Epithelial cell of esophagus (primary cell): ENCODE measurements at places on chromosomes 5 and 9.

- no peak for DNase-seq
These were observed 147.7 kb downstream of the DCP2 start for GRCh38 chr5:113124265-113124664.

- DNase-seq = no peak
These were observed 39.1 kb downstream of the POC5 start for GRCh38 chr5:75678155-75678554.

DNA sequence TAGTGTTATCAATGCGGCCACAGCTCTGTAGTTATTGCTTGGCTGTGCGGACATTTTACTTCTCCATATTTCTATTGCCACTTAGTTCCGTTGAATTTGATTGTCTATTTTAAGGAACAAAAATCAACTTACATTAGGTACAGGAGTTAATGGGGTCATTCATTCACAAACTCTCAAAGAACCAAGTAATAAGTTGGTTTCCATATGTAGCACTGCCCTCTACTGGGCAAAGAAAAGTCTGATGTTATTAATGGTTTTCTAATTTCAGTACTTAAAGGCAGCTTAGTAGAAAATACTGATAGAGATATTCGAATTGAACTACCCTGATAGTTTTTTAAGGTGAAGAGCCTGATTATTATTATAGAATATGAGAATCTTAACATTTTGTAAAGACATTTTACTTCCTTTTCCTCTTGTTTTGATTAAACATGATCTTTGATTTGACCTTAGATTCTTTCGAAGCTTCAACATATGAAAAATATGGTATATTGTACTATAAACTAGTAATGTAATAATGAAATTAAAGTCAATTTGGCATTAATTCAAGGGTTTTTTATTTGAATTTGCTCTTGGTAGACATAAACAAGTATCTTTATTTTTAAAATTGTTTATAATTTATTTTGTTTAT is 119.5 kb upstream of the CTNND2 start:
- peak; percentile 61 for DNase-seq

DNA sequence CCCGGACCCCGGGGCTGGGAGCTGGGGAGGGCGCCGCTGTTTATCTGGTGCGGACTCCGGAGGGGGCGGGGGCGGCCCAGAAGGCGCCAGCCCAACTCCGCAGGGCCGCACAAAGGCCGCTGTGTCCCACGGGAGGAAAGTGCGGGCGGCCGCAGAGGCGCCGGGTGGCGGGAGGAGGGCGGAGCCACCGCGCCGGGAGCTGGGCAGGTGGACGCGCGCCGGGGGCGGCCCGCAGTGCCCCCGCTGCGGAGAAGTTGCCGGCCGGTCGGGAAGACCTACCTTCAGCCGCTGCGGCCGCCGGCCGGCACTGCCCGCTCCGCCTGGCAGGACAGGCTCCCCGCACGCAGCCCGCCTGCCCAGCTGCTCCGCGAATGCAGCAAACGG is 43.6 kb downstream of the NACC2 start:
- DNase-seq = no peak

- DNase-seq = no peak
These were observed 12.9 kb downstream of the MTRR start for GRCh38 chr5:7881816-7882215.

DNA sequence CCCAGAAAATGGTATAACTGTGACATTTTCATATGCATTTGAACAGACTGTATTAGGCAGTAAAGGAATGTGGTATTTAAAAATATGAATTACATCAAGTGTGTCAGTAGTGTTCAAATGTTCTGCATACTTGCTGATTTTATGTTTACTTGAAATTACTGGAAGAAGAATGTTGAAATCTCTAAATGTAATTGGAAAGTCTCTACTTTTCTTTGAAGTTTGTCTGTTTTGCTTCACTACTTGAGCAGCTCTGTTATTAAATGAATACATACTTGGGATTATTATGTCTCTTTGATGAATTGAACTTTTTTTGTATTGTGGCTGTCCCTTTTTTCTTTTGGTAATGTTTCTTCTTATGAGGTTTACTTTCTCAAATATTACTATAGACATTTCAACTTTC is 205.6 kb downstream of the TAF11L14 start:
- DNase-seq = no peak

- DNase-seq = no peak
These were observed 306.3 kb downstream of the TLE4 start for GRCh38 chr9:79877943-79878602.

- DNase-seq = peak; percentile 80
These were observed 71.9 kb downstream of the RALGPS1 start for GRCh38 chr9:126986506-126986951.

DNA sequence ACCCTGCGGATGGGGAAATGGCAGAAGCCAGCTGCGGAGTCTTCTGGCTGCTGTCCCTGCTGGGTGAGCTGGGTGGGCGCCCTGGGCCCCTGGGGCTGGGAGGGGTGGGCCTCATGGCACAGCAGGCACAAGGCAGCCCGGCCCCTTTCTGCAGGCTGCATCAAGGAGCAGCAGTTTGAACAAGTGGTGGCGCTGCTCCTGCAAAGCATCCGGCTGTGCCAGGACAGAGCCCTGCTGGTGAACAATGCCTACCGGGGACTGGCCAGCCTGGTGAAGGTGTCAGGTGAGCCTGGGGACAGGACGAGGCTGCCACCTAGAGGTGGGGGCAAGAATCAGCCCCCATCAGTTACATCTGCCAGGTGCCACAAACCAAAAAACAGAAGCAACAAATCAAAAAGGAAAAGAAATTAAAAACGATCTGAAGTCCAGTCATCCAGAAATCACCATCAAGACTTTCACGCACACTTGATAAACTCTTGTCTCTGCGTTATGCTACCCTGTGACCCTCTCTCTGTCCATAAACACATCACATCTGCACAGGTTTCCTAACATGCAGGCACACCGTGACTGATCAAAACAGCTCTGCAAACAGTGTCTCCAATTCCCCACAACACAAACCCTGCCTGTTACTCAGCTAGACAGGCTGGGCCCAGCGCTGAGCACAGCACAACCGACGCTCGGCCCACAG is 13.9 kb downstream of the REXO4 start:
- DNase-seq = peak; percentile 84

DNA sequence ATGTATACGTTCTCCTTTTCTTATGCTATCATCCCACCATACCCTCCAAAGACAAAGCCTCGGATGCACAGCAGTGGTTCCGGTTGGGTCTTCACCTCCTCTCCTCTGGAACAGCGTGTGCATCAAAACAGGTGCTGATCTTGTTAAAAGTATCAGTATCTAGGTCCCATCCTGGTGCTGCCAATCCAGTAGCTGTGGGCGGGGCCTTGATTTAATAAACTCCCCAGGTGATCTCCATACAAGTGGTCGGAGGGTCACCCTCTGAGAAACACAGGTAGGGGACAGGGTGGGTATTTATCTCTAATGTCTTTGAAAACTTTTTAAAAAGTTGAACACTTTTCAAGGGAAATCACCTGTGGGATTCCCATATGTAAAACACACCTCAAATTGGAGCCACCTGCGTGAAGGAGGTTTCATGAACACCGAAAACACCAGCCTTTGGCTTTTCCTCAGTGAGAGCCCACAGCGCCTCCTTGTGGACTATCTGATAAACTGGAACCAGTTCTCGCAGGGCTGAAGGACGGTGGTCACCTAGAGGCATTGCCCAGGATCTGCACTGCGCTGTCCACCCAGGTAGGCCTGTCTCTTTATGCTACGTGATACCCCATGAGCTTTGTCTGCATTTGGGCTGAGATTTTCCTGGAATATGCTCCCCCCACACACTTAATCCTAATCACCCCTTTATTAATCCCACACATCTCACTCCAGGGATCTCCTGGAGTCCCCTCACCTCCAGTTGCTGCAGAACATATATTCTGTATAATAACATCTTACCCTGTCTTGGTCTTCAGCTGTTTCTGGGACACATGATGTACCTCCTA is 80.5 kb upstream of the EPB41L4B start:
- peak; percentile 72 for DNase-seq

- DNase-seq = peak; percentile 60
These were observed 61.3 kb downstream of the GLIS3 start for GRCh38 chr9:4238522-4238921.

GRCh38 chr5:57601996-57602395 is 119.4 kb upstream of the ACTBL2 start:
- DNase-seq = no peak

GRCh38 chr5:174323878-174324281 is 278.4 kb downstream of the NSG2 start:
- peak; percentile 27 for DNase-seq

- DNase-seq = no peak
These were observed 535.1 kb downstream of the ELAVL2 start for GRCh38 chr9:23290973-23291372.

DNA sequence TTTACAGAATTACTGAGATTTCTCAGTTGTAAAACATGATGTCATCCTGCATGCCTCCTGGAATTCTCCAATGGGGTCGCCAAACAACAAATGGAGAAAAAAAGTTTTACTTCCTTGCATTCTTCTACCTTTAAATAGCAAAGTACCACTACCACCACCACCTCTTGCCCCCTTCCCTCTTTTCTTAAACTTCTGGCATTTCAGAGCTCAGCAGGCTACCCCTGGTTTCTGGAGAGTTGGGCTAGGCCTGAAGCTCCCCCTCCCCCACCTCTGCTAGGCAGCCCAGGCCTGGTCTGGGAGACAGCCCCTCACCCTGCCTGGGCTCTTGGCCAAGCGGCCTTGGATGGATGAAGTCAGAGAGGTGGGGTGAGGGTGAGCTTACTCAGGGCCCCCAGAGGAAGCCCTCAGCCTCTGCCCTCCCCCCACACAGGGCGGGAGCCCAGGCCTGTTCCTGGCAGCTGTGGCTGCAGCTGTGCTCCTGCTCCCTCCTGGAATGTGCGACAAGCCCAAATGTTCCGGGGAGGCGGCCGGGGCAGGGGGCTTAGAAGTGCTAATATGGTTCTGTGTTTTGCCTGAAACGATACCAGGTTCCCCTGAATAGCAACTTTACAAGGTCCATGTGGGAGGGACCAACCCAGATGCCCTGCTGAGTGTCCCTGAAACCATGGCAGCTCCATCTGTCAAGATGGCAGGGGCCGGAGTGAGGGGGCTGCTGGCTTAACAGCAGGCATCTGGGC is 6.0 kb upstream of the CCIN start:
- no peak for DNase-seq

GRCh38 chr9:136485049-136486045 is 2.5 kb upstream of the SEC16A start:
- DNase-seq = peak; percentile 82

- no peak for DNase-seq
These were observed 131.2 kb upstream of the KLF4 start for GRCh38 chr9:107620801-107621200.

DNA sequence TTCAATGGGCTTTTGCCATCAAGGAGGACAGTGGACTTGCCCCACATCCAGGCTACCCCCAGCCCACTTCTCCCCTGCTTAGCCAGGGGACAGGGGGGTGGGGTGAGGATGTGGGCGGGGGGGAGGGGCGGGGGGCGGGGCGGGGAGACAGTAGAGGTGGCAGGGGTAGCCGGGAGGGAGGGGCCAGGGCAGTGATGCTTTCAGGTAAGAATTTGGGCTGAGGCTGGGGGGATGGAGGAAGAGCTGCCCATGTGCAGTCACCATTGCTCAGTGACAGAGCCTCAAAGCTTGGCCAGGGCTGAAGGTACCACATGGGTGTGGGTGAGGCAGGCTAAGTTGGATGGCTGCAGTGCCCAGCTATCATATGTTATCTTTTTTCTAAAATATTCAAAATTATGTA is 40.7 kb upstream of the HNRNPA0 start:
- no peak for DNase-seq
